Left ventricle myocardium inferior (tissue), 1 donor: ENCODE measurements at places on chromosomes 6 and 20. TPM values are rescaled to one million over a fixed set of nuclear protein-coding genes. Genes with fewer than 3 reads are reported as not detected.

Gene BPIFB1
- not detected for total RNA-seq

GRCh38 chr6:118865100-118865391 is 28.9 kb upstream of the ASF1A start:
- no peak overlapping the region for H3K4me3 ChIP-seq
- peaks cover 28% of the 10 kb centered on the region for H3K4me1 ChIP-seq
- H3K27ac ChIP-seq, result no peak overlapping the region

Gene NTSR1
- total RNA-seq, result not detected

- no peak overlapping the region for H3K27ac ChIP-seq
- DNase-seq, result no peak
- H3K27me3 ChIP-seq, result no peaks in the 10 kb centered on the region
- H3K36me3 ChIP-seq, result no peaks in the 10 kb centered on the region
Measured at GRCh38 chr6:128310451-128310850, 209.9 kb downstream of the PTPRK start.

- no peaks in the 10 kb centered on the region for H3K4me1 ChIP-seq
- H3K27me3 ChIP-seq, result no peaks in the 10 kb centered on the region
- no peak for DNase-seq
- no peak overlapping the region for H3K4me3 ChIP-seq
Measured at GRCh38 chr6:113318575-113318917, 538.6 kb upstream of the MARCKS start.

Gene DYNLRB1
- total RNA-seq, result 166 TPM

DNA sequence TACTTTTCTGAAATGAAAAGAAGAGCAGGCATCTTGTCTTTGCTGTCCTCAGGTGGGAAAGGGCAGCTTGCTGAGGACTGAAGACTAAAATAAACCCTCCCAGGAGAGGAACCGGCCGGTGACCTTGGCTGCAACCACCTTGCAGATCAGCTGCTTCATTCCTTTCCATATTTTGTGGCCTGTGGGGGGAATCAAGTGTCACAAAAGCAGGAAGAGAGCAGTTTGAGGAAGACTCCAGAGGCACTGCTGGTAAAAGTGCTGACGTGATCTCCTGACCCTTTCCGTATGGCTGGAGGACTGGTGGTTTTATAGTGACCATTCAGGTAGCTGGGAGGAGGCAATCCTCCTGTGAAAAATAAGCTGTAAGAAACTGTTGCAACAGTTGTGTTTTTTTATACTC is 157.0 kb downstream of the PLCB4 start:
- no peaks in the 10 kb centered on the region for H3K36me3 ChIP-seq
- H3K27ac ChIP-seq, result peak overlapping the region; percentile 70
- DNase-seq, result peak; percentile 28
- no peaks in the 10 kb centered on the region for H3K27me3 ChIP-seq

Gene DACT2
- 2.3 TPM for total RNA-seq

Gene WFDC5
- not detected for total RNA-seq

Gene FAM50B
- 23.2 TPM for total RNA-seq

- no peak overlapping the region for H3K4me3 ChIP-seq
- no peaks in the 10 kb centered on the region for H3K36me3 ChIP-seq
- H3K27me3 ChIP-seq, result no peaks in the 10 kb centered on the region
- no peak for DNase-seq
- H3K4me1 ChIP-seq, result peaks cover 33% of the 10 kb centered on the region
- H3K27ac ChIP-seq, result no peak overlapping the region
Measured at GRCh38 chr6:33759887-33760629, 13.4 kb upstream of the IP6K3 start.

DNA sequence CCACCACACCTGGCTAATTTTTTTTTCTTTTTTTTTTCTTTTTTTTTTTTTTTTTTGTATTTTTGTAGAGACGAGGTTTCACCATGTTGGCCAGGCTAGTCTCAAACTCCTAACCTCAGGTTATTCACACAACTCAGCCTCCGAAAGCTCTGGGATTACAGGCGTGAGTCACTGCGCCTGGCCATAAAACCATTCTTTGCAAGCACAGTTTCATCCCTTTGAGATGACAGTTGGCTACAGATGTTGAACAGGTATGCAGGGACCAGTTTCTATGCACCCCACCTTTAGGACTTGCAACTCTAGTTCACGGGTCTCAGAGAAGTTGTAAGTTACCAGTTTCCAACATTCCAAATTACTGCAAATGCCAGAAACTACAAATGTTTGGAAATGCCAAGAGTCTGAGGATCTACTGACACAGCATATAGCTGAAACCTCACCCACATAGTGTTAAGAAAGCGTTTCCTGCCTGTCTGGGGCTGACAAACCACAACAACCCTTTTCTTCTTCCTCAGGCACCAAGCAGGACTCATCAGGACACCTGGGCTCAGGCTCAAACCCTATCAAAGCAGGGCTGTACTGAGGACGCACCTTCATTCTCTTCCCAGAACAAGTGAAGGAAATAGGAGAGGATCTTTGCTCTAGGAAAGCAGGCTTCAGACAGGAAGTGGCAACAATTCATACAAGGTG is 22.9 kb downstream of the ARHGAP18 start:
- no peaks in the 10 kb centered on the region for H3K27me3 ChIP-seq
- no peaks in the 10 kb centered on the region for H3K36me3 ChIP-seq
- DNase-seq, result no peak
- H3K4me1 ChIP-seq, result peaks cover 46% of the 10 kb centered on the region

DNA sequence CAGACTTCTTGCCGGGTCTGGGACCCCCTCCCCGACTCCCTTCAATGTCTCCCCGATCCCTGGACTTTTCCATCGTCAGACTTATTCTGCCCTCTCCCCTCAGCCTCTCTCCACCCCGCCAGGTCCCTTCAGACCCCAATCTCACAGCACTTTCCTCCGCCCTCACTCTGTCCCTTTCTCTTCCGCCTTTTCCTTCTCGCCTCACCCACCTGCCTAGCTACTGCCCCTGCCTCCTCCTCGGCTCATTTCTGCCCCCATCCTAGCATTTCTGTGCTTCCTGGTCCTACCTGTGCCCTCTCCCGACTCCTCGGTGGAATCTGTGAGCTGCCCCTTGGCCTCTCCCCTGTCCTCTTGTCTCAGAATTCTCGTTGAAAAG is 616 bp downstream of the CHMP4B start:
- no peaks in the 10 kb centered on the region for H3K27me3 ChIP-seq
- no peak for DNase-seq
- H3K36me3 ChIP-seq, result peaks cover 4% of the 10 kb centered on the region
- peaks cover 60% of the 10 kb centered on the region for H3K4me1 ChIP-seq

Gene PKIB
- 0.30 TPM for total RNA-seq

GRCh38 chr6:142698751-142699150 is 246.2 kb downstream of the HIVEP2 start:
- H3K27me3 ChIP-seq, result no peaks in the 10 kb centered on the region
- H3K36me3 ChIP-seq, result no peaks in the 10 kb centered on the region
- H3K27ac ChIP-seq, result no peak overlapping the region
- DNase-seq, result no peak
- H3K4me1 ChIP-seq, result peaks cover 24% of the 10 kb centered on the region
- H3K4me3 ChIP-seq, result no peak overlapping the region

- peaks cover 15% of the 10 kb centered on the region for H3K4me1 ChIP-seq
- H3K4me3 ChIP-seq, result no peak overlapping the region
- peaks cover 61% of the 10 kb centered on the region for H3K27me3 ChIP-seq
Measured at GRCh38 chr20:911882-912600, 4.1 kb downstream of the ANGPT4 start.

DNA sequence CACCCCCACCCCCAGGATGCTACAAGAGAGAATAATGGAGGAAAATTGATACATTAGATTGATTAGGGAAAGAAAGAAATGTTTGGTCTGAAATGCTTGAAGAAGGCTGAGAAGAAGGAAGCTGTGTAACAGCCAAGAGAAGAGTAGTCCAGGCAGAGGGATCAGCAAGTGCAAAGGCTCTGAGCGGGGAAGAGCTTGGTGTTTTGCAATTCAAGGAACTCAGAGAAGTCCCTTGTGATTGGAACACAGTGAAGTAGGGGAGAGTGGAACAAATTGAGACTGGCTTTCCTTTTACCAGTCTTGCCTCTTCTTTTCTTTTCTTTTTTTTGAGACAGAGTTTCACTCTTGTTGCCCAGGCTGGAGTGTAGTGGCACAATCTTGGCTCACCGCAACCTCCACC is 76.6 kb upstream of the CHD6 start:
- H3K27me3 ChIP-seq, result no peaks in the 10 kb centered on the region
- H3K4me3 ChIP-seq, result no peak overlapping the region
- H3K4me1 ChIP-seq, result peaks cover 18% of the 10 kb centered on the region
- H3K27ac ChIP-seq, result no peak overlapping the region

Gene SMOC2
- 14.4 TPM for total RNA-seq

GRCh38 chr6:81381382-81381916 is 371.0 kb downstream of the TENT5A start:
- no peak overlapping the region for H3K4me3 ChIP-seq
- no peaks in the 10 kb centered on the region for H3K4me1 ChIP-seq
- no peaks in the 10 kb centered on the region for H3K36me3 ChIP-seq
- no peak overlapping the region for H3K27ac ChIP-seq

Gene PBOV1
- total RNA-seq, result not detected

GRCh38 chr6:110285306-110286060 is 72.7 kb downstream of the METTL24 start:
- no peak overlapping the region for H3K4me3 ChIP-seq
- no peaks in the 10 kb centered on the region for H3K27me3 ChIP-seq
- H3K4me1 ChIP-seq, result peaks cover 18% of the 10 kb centered on the region
- H3K36me3 ChIP-seq, result no peaks in the 10 kb centered on the region
- H3K27ac ChIP-seq, result no peak overlapping the region

Gene MICB
- total RNA-seq, result 1.1 TPM

GRCh38 chr6:116476002-116476678 is 15.0 kb downstream of the CALHM6 start:
- DNase-seq, result no peak
- no peaks in the 10 kb centered on the region for H3K36me3 ChIP-seq
- no peak overlapping the region for H3K27ac ChIP-seq
- no peak overlapping the region for H3K4me3 ChIP-seq
- H3K4me1 ChIP-seq, result no peaks in the 10 kb centered on the region
- H3K27me3 ChIP-seq, result no peaks in the 10 kb centered on the region

Gene ENPP1
- total RNA-seq, result 2.9 TPM

Gene SPATA25
- 2.4 TPM for total RNA-seq

- peak overlapping the region; percentile 99 for H3K4me3 ChIP-seq
- H3K36me3 ChIP-seq, result no peaks in the 10 kb centered on the region
- DNase-seq, result peak; percentile 47
- H3K4me1 ChIP-seq, result peaks cover 68% of the 10 kb centered on the region
- H3K27ac ChIP-seq, result peak overlapping the region; percentile 98
- H3K27me3 ChIP-seq, result no peaks in the 10 kb centered on the region
Measured at GRCh38 chr6:63636518-63637021, 968 bp downstream of the PHF3 start.
